ENCODE measurements at places on chromosomes 1 and 21.

DNA sequence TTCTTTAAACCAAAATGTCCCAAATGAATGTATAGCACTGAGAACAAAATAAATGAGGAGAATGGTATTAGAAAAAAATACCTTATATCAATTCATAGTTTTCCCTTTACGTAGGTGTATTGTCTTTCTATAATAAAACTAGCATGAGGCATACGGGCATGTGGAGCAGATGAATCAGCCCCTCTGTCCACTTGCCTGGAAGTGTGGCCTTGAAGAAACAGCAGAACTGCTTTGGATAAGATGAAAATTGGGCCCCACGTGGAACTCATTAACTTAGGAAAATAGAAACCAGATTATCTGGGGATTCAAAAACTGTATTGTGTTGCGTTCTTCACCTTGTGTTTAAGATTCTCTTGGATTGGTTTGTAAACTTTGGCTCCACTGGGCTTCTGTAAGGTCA lies 356.8 kb upstream of the B3GALT2 start:
- no peak for DNase-seq

GRCh38 chr1:201964261-201964660 lies 9.0 kb downstream of the TIMM17A start:
- no peak for DNase-seq

- no peak for DNase-seq
Observed at GRCh38 chr1:16048573-16049189, 5.1 kb downstream of the CLCNKB start.

GRCh38 chr1:21963477-21964217 lies 13.2 kb upstream of the CELA3B start:
- peak; percentile 80 for DNase-seq

DNA sequence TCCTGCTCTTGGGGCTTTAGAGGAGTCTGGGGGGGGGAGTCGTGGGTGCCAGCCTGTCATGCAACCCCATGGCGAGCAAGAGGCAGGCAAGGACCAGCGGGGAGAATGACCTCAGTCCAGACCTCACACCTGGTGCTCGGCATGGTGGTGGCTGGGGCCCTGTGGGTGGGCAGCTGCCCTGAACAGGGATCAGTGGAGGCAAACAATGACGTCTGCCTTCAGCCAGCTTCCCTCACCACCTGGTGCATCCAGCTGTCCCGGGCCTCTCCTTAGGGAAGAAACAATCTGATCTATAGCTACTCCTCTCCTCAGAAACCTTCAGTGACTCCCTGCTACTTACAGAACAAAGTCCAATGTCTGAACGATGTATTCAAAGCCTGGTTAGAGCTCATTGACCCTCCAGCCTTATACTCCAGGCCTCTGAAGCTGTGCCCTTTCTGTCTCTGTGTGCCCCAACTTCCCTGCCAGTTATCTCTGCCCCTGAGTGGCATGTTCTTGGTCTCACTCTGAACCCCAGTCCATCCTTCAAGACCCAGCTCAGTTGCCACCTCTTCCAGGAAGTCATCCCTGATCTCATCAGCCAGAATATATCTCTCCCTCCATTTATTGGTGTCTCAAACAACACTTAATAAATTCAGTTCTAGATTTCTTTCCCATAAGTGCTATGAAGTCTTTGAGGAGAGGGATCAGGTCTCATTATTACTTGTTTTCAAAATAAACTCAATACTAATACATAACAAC lies 6.6 kb downstream of the PADI2 start:
- DNase-seq, result no peak

DNA sequence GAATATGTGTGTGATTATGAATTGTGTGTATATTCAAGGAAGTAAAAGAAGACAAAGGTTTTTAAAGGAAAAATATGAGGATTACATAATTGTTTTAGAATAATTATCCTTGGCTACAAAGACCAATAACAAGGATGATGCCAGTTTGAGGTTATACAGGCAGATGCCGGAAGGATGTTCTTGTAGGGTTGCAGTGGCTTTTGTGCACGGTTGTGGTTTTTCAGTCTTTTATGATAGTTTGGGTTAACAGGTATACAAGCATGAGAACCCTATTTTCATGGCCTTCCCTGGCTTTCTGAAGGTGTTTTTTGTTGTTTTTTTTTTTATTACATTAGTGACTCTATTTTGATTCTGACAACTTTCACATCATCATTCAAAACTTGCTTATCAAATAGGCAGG lies 4.9 kb downstream of the CR2 start:
- no peak for DNase-seq

DNA sequence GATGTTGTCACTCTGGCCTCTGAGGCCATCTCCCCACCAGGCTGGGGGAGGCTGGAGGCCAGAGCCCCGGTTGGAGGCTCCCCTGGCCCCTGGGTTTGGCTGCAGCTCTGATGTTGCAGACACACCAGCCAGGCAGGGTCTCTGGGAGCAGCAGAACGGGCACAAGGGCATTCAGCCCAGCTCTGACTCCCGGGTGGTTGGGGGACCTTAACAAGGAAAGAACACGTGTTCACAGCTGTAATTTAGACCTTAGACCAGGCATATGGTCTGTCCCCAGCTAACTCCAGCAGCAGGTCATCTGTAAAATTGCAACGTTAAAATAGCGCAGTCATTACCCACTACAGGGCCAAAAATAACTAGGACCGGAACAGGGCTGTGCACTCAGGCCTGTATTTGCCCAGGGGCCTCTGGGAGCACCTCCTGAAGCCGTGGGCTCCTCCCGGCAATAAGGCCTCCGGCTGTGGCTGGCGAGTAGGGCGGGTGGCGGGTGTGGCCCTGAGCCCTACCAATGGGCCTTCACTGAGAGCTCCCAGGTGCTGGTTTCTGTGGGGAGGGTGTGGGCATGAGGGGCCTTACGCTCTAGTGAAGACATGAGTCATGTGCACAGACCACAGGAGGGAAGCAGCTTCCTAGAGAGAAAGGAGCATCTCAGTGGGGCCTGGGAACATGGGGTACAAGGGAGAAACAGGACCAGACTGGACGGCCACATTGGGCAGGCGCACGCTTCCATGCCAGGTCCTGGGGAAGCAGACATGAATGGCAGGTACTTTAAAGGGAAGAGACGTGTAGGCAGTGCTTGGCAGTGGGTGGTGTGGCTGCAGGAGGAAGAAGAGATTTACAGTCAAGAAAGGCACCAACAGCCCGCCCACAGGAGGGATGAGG lies 6.1 kb downstream of the LDLRAP1 start:
- peak; percentile 91 for DNase-seq
